ENCODE measurements at places on chromosomes 1 and 21.

- DNase-seq = no peak
Observed at GRCh38 chr1:30403726-30404125, 319.7 kb downstream of the MATN1 start.

GRCh38 chr1:155978325-155978972, at the start of gene ARHGEF2:
ARHGEF2 (minus strand) TSS chr1:155978547; CDS start chr1:155978427, 120 bp downstream.
- DNase-seq = peak; percentile 70

DNA sequence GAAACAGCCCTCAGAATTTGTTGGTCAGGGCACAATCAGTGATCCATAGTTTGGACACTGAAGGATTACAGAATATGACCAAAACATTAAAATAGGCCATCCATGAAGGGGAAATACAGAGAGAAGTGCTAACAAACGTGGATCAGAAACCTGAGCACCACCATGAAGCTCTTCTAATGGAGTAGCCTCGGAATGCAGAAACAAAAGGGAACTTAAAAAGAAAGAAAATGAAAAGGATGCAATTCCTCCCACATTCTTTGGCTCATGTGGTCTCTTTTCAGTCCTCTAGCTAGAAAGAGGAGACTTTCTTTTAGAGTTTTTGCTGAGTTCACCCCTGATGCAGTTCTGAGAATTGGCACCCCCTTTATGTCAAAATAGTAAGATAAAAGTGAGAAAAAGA, 989.8 kb upstream of the B3GALT2 start:
- no peak for DNase-seq

DNA sequence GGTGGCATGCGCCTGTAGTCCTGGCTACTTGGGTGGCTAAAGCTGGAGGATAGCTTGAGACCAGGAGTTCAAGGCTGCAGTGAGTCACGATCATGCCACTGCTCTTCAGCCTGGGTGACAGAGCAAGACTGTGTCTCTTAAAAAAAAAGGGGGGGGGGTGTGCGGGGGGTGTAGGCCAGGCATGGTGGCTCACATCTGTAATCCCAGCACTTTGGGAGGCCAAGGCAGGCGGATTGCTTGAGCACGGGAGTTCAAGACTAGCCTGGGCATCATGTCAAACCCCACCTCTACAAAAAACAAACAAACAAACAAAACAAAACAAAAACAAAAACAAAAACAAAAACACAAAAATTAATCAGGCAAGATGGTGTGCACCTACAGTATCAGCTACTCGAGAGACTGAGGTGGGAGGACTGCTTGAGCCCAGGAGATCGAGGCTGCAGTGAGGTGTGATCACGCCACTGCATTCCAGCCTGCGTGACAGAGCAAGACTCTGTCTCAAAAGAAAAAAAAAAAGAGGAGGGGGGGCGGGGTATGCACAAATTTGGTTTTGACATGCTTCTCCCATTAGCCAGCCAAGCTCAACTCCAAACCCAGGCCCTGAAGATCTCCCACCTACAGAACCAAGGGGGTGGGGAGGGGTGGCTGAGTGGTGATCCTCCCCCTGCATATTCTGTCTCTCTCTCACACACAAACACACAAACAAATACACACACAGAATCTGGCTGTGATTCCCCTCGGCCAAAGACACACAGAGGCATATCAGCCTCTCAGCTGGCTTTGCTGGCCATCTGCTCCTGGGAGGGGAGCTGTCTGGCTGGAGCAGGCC, 3.1 kb downstream of the PTAFR start:
- DNase-seq = no peak

- no peak for DNase-seq
Observed at GRCh38 chr1:109786112-109786480, 22.4 kb upstream of the EPS8L3 start.

- no peak for DNase-seq
Observed at GRCh38 chr1:225835856-225836255, 25.9 kb downstream of the EPHX1 start.

DNA sequence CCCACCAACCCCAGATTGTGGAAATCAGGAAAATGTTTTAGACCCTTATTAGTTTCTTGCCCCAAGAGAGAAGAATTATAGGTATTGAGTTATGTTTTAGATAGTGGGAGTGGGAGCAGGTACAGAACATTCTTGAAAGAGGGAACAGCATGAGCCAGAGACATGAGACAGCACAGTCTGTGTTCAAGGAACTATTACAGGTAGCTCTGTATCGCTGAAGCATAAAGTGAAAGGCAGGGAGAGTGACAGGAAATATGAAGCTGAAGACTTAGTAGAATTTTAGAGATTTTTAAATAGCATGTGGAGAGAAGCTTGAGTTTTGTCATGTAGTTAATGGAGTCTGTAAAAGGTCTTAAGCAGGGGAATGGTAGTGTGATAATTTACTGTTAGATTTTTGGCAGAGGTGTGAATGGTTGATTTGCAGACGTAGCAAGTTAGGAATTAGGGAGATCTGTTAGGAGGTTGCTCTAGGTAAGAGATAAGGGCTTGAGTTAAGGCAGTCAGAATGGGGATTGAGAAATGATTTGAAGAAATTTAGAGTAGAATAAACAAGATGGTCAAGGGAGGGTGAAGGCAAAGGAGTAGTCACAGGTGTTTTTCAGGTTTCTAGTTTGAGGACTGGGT, 11.6 kb downstream of the SUCO start:
- DNase-seq = no peak
